ENCODE measurements at places on chromosomes 4 and X. TPM values are rescaled to one million over a fixed set of nuclear protein-coding genes. Genes with fewer than 3 reads are reported as not detected.

- no peaks in the 10 kb centered on the region for H3K27me3 ChIP-seq
- no peak overlapping the region for H3K27ac ChIP-seq
- peaks cover 5% of the 10 kb centered on the region for H3K4me1 ChIP-seq
- no peak overlapping the region for H3K4me3 ChIP-seq
- DNase-seq: no peak
These were observed 33.5 kb downstream of the PWWP3B start for GRCh38 chrX:106201502-106202178.

GPR101 gene
- total RNA-seq: not detected

- no peaks in the 10 kb centered on the region for H3K36me3 ChIP-seq
- peaks cover 8% of the 10 kb centered on the region for H3K27me3 ChIP-seq
- H3K4me3 ChIP-seq: no peak overlapping the region
- no peak for DNase-seq
- peaks cover 7% of the 10 kb centered on the region for H3K4me1 ChIP-seq
These were observed 108.6 kb downstream of the DHX15 start for GRCh38 chr4:24475756-24476155.

MID2 gene
- 19.2 TPM for total RNA-seq

GRCh38 chr4:93731456-93731855 lies 97.1 kb upstream of the ATOH1 start:
- no peak overlapping the region for H3K4me3 ChIP-seq
- H3K27me3 ChIP-seq: no peaks in the 10 kb centered on the region
- no peaks in the 10 kb centered on the region for H3K4me1 ChIP-seq

All from PC-3 (cell line).